ENCODE measurements at places on chromosomes 1 and 21. TPM values are rescaled to one million over a fixed set of nuclear protein-coding genes. Genes with fewer than 3 reads are reported as not detected.

Gene MTARC1
- total RNA-seq = 4.6 TPM

Gene PLEKHO1
- 55.6 TPM for total RNA-seq

Gene RGS5
- total RNA-seq = 5.2 TPM

Gene KRTAP10-10
- total RNA-seq = not detected

Gene NEXN
- total RNA-seq = 10.9 TPM

Gene A3GALT2
- total RNA-seq = 1.0 TPM

Gene GBP4
- total RNA-seq = not detected

Gene HTR6
- total RNA-seq = not detected

Gene NUP210L
- total RNA-seq = not detected

Gene S100A8
- not detected for total RNA-seq

Gene AIDA
- 50.1 TPM for total RNA-seq

Gene CD1D
- 17.6 TPM for total RNA-seq

Gene ARHGAP30
- not detected for total RNA-seq

Gene SPRR2B
- total RNA-seq = not detected

Gene MYCL
- 0.52 TPM for total RNA-seq

Gene PROK1
- not detected for total RNA-seq

Gene ERVH48-1
- not detected for total RNA-seq

Gene NMNAT2
- total RNA-seq = under 0.01 TPM

Gene SPRR4
- not detected for total RNA-seq

Gene FGR
- not detected for total RNA-seq

Gene OR2T11
- not detected for total RNA-seq

Gene SYTL1
- total RNA-seq = 2.2 TPM

Gene OLFML2B
- total RNA-seq = 14.5 TPM

Gene GLIS1
- 1.8 TPM for total RNA-seq

Gene FLG2
- not detected for total RNA-seq

Gene LRRC38
- 0.39 TPM for total RNA-seq

Gene ELAVL4
- not detected for total RNA-seq

Gene PEX10
- 37.9 TPM for total RNA-seq

Gene DISP1
- total RNA-seq = 4.0 TPM

Gene NBPF10
- 0.96 TPM for total RNA-seq

Gene SGIP1
- 6.3 TPM for total RNA-seq

Gene MRPS15
- 79.3 TPM for total RNA-seq

Gene ARHGEF10L
- 9.7 TPM for total RNA-seq

Gene ADCY10
- 1.2 TPM for total RNA-seq

Gene BRDT
- total RNA-seq = not detected

Gene PALMD
- 1.1 TPM for total RNA-seq

Gene FMO5
- total RNA-seq = 0.13 TPM

Gene CR1
- total RNA-seq = not detected

Gene EIF3I
- total RNA-seq = 401 TPM

Gene SLC44A3
- not detected for total RNA-seq

Gene DMRTA2
- total RNA-seq = under 0.01 TPM

Gene ANGEL2
- 62.1 TPM for total RNA-seq

Gene LINGO4
- not detected for total RNA-seq

Gene PRAMEF12
- not detected for total RNA-seq

Gene DCAF6
- total RNA-seq = 51.0 TPM

Gene TRAF3IP3
- 0.26 TPM for total RNA-seq

Gene VCAM1
- 15.0 TPM for total RNA-seq

Gene LRP8
- total RNA-seq = 2.1 TPM

Gene LCE3E
- total RNA-seq = not detected

Gene CLCA2
- not detected for total RNA-seq

Gene TDRD5
- total RNA-seq = under 0.01 TPM

Gene FAM163A
- 0.26 TPM for total RNA-seq

Gene FCGR1A
- not detected for total RNA-seq

Gene KIF14
- total RNA-seq = 3.6 TPM

Gene LENEP
- total RNA-seq = not detected

Gene RNF19B
- 21.2 TPM for total RNA-seq

Gene MTOR
- 15.6 TPM for total RNA-seq

All from epithelial cell of alveolus of lung (primary cell).